PC-3 (cell line): ENCODE measurements at places on chromosomes 3 and 15.
A peak's percentile ranks its signal among the peaks of the same experiment; 100 is the strongest.

- peak; percentile 28 for DNase-seq
These were observed 17.9 kb upstream of the OR5H6 start for GRCh38 chr3:98246142-98246541.

GRCh38 chr3:100813828-100814227, 104.5 kb downstream of the TFG start:
- DNase-seq = peak; percentile 8

DNA sequence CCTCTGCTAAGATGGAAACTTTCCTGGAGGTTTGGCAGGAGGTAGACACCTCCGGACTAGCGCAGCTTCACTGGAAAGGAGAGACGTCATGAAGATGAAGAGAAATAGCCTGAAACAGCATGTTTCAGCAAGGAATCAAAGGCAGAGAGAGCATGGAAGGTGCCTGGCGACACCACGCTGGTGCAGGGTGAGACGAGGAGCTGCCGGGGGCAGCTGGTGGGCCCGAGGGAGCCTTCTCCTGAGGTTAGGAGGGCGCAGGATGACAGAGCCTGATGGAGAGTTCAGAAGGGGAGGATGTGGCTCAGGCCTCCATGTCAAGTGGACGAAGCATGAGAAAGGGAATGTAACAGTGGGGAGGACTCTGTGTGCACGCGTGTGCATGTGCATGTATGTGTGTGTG, 113.6 kb downstream of the TPRA1 start:
- DNase-seq = no peak

DNA sequence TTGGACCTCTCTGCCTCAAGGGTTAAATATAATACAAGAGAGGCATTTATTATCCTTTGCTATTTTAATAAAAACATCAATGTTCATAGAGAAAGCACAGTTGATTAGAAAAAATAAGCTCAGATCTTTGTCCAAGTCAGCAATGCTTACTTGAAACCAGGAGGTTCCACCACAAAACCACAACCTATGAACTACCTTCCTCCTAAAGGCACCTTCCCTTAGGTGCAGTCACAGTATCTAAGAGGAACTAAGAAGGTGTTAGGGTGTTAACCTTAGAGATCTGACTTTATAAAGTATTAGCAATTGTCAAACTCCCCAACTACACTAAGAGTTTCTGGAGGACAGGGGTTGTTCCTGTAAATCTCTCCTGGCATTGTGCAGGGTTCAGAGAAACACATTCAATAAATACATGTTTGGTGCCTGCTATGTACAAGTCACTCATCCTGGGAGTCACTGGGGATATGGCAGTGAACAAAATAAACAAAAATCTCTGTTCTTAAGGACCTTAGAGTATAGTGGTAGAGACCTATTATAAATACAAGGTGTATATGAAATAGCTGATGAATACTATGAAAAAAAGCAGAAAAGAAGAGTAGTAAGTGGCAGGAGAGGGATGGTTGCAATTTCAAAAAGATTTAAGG, 208.6 kb downstream of the NFKBIZ start:
- no peak for DNase-seq

DNA sequence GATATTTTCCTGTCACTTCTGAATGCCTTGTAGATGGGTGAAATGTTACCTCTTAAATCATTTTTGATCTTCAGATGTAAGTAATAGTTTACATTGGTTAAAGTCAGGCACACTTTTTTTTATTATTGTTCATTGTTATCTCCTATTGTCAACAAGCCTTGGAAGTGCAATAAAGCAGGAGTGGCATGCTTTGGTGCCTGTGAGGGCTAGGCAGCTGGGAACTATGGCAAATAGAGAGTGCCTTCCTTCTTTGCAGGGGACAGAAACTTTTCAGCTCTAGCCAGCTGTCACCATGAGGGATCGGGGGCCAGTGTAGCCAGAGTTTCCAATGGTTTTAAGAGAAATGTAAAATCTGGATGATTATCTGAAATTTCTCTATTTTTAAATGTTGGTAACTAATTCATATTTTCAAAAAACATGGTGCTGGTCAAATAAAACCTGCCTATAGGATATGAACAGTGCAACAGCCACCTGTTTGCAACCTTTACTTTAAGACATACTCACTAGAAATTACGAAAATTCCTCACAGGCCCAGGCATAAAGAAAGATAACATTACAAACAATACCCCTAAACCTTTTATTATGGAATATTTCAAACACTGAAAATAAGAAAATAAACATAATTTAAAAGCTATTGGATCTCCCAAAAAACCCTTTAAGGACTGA, 9.1 kb upstream of the SELENOK start:
- DNase-seq = no peak

DNA sequence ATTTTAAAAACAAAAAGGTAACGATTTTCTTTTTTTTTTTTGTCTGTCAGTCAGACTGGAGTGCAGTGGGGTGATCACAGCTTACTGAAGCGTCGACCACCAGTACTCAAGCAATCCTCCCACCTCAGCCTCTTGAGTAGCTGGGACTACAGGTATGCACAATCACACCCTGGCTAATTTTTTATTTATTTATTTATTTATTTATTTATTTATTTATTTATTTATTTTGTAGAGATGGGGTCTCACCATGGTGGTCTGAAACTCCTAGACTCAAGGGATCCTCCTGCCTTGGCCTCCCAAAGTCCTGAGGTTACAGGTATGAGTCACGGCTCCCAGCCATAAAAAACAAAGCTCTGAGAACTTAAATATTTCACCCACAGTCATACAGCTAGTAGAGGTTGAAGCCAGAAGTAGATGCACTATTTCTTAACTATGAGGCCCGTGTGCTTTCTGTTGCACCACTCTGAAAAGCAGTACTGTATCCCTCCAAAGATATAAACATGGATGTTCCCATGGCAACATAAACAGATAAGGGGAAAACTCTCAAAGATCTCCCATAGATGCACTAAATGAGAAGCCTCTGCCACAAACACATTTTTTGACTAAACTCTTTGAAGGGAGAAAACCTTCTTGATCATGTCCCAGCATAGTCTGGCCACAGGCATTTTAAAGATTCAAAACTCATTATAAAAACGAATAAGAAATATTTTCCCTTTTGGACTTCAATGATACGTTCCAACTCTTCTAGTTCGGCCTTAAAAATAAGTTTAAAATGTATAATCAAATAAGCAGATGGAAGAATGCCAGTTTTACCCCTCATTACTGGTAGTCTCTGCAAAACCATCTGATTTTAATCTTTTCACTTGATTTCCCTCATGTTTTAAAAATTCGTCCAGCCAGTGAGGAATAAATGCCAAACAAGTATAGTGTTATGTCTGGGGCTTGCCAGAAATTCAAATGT, 162.3 kb upstream of the ARHGEF26 start:
- peak; percentile 14 for DNase-seq

DNA sequence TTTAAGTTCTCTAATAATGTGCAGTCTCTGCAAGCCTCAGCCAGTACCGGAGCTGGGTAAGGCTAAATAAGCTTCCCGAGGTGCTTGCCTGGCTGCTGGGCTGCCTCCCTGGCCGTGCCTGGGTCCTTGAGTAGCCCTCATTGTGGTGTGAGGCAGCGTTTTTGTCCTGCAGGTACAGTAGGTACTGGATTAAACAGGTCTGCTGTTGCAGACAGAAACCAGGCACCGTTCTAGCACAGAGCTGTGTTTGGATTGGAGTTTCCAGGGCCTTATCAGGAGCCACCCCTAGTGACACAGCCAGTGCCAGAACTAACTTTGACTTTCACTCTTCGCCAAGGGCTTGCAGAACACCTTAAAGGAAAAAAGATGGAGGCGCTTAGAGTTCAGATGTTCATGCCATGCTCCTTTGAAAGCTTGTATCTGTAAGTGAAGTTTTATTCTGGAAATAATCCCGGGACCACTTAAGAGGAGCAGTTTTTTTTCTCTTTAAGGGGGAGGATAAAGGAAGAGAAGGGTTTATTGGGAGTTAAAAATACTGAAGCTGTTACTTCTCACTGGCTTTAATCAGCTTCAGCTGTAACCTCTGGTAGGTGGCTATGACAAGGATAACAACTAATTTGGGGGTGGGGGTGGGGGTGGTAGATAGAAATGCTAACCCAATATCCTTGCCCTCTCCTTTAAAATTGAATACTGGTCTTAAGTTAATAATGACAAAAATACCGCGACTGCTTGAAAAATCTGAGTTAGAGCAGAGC, 126.8 kb downstream of the MITF start:
- DNase-seq = no peak

DNA sequence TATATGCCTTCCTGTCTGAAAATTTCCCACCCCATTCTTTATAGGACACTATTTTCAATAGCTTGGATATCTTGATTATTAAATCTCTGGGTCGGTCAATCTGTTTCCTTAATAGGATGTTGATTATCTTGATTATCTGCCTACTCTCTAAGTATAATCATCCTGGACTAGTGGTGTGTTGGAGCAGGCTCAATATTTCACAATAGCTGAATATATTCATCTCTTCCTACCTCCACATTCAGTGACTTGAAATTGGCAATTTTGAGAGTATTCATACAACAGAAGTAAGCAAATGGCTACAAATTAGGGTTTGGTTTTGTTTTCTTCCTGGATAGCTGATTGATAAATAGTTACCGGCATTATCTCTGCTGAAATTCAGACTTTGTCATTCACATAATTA, 1162.6 kb downstream of the ROBO1 start:
- no peak for DNase-seq

DNA sequence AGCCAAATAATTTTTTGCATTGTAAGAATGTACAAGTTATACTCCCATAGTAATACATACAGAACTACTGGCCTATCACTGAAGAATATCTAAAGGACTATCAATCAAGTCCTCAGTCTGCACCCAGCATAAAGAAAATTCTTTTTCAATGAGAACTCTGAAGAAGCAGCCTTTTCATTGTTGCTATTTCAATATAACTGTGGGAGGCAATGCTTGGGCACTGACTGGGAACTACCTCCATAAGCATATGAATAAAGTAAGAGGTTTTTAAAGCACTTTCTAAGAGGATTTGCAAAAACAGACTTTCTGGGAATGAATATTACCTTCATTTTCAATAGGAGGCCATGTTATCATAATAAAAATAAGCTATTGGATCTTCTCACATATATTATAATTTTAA, 24.6 kb upstream of the NECTIN3 start:
- DNase-seq = no peak

DNA sequence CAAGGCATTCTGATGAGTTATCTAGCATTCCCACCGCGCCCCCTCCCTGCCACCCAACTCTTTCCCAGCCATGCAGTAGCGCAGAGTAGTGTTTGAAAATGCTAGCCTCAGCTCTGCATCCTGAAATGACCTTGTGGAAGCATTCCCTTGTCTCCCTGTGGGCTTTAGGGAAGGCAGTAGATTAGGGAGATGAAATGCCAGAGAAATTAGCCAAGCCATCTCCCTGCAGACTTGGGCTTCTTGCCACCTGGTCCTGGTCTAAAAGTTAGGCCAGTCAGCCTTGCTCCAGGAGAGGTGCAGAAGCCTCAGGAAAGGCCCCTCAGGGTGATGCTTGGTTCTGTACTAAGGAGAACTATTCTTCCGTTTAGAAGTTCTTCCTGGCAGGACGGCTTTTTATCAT, 231.2 kb downstream of the CACNA2D3 start:
- DNase-seq = no peak

GRCh38 chr15:31327669-31328427, 1.2 kb downstream of the KLF13 start:
- DNase-seq = peak; percentile 56

DNA sequence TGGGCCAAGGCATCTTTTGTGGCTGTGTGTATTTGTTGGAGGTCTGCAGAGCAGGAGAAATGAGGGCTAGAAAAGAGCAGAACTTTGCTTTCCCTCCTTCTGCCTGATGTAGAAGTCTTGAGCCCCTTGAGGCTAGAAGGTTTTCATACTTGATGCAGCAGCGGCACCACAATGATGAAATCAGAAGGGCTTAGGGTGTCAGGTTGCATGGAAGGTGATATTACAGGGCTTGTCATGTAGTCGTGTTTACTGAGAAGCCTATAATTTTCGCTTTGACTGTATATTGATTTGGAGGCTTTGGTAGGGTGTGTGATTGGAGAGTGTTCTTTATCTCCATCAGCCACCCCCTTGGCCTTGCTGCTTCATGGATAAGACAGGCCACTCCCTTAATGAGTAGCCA, 339.8 kb downstream of the THSD4 start:
- peak; percentile 26 for DNase-seq

DNA sequence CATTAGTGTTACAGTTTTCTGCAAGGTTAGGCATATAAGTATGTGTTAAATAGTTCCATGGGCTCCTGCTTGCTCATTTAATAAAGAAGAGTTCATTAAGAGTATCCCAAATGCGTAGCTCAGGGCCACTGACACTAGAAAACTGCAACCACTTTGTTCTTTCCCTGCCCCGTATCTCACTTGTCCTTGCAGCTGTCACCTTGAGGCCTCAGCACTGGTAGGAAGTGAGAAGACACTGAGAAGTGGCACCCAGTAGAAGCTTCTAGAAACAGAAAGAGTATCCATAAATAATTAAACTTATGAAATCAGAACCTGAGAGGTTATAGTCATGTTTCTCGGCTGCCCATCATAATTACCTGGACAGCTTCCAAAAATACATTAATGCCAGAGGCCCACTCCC, 266.0 kb downstream of the KCNMB2 start:
- DNase-seq = no peak

DNA sequence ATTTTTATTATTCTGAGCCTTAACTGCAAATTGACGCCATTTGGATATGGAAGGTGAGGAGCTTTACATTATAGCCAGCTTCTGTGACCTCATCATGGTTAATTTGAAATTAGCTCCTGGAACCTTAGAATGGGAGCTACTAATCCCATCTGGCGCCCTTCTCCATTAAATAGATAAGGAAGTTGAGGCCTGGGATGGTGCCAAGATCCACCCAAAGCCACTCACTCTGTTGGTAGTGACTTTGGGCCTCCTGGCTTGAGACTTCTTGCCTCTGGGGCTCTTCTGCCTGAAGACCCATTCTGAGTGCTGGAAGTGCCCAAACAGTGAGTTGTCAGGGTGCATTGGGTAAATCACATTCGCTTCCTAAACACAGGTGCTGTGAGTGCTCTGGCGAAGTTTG, 12.0 kb upstream of the HMCES start:
- no peak for DNase-seq

GRCh38 chr3:112644453-112644852, 3.5 kb upstream of the CCDC80 start:
- DNase-seq = no peak

DNA sequence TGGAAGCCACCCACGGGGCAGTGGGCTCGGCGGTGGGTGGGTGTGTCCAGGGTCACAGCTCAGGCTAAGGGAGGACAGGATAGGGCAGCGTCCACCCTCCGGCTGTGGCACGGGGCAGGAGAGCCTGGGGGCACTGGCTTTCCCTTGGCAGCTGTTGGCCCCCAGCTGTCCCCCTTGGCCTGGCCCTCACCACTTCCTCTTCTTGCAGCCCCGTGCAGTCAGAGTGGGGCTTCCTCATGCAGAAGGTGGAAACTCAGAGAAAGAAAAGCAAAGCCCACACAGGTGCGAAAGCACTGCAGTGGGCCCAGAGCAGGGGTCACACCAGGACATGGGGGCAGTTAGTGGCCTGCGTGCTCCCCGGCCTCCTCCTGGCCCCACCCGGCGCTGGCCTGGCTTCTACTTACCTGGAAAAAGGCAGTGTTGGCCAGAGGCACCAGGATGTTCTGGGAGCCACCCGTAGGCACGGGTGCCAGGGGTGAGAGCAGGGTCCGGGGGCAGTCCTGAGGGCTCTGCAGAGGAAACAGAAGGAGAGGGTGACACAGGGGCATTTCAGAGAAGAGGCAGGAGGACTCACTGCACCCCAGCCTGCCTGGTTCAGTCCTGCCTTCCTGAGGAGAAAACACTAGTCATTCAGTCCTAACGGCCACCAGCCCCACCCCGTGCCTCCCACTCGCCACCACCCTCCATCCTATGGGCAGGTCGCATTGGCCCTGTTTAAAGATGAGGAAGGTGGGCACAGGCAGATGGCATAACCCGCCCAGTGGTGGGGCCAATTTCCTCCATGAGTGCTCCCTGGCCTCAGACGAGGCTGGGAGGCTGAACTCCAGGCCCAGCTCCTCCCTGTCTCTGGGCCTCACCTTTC, 28.3 kb downstream of the PLXND1 start:
- no peak for DNase-seq
